ENCODE measurements at places on chromosomes 3 and 15.
A peak's percentile ranks its signal among the peaks of the same experiment; 100 is the strongest.

DNA sequence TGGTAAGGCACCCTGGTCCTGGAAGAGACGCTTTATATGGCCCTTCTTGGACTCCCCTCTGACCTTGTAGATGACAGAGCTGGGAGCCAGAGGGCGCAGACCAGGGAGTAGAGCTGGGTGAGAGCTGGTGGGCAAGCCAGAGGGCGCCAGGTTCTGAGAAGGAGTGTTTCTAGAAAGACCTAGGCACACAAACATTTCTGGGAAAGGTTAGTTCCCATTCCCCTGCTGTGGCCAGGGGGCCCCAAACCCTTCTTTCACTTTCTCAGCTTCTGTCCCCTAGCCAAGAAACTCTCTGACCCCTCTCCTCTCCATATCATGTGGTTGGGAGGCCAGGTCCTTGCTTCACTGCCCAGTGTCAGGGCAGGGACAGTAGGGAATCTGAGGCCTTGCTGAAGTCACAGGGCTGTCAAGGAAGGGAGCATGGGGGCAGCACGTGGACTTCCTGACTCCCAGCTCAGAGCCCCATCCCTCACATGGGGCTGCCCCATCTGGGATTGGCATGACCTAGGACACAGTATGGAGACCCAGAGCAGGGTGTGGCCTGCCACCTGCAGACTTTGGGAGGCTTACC is 3.6 kb downstream of the HEMK1 start:
- DNase-seq, result no peak

GRCh38 chr3:155742349-155742965 is 2.4 kb downstream of the PLCH1 start:
- DNase-seq, result no peak

- DNase-seq, result no peak
These were observed 263.9 kb upstream of the C2CD4B start for GRCh38 chr15:62428851-62429598.

GRCh38 chr15:32113224-32113623 is 82.9 kb downstream of the CHRNA7 start:
- no peak for DNase-seq

- no peak for DNase-seq
These were observed 10.1 kb downstream of the CCNB2 start for GRCh38 chr15:59115047-59115446.

GRCh38 chr3:187063286-187064121 is 75.8 kb downstream of the RPL39L start:
- DNase-seq, result no peak

GRCh38 chr3:54891540-54891897 is 36.3 kb downstream of the LRTM1 start:
- DNase-seq, result peak; percentile 73

GRCh38 chr3:195388380-195388779 is 54.4 kb downstream of the ACAP2 start:
- DNase-seq, result no peak

DNA sequence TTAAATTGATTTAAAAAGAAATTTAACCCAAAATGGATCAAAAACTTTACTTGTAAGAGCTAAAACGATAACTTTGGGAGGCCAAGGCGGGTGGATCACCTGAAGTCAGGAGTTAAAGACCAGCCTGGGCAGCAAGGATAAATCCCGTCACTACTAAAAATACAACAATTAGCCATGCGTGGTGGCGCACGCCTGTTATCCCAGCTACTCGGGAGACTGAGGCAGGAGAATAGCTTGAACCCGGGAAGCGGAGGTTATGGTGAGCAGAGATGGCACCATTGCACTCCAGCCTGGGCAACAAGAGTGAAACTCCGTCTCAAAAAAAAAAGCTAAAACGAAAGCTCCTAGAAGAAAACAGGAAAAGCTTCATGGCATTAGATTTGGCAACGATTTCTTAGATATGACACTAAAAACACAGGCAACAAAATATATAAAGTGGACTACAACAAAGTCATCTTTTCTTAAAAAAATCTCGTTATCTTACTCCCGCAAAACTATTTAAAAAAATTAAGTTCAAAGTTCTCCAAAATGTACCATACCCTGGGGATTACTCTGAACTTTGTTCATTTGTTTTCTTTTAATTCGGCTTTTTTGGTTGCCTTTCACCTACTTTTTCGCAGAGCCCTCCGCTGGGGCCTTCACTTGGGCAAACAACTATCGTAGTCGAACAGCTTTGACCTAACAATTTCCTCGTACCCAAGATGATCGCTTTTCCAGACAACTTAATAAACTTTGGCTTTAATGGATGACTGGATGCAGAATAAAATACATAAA is 2.9 kb downstream of the HDDC3 start:
- no peak for DNase-seq

- DNase-seq, result no peak
These were observed 152.0 kb downstream of the EPHA6 start for GRCh38 chr3:96966181-96966929.

GRCh38 chr3:128322030-128323022 is 144.4 kb downstream of the DNAJB8 start:
- DNase-seq, result peak; percentile 51

- peak; percentile 61 for DNase-seq
These were observed 256.2 kb downstream of the ZNF621 start for GRCh38 chr3:40780925-40781406.

DNA sequence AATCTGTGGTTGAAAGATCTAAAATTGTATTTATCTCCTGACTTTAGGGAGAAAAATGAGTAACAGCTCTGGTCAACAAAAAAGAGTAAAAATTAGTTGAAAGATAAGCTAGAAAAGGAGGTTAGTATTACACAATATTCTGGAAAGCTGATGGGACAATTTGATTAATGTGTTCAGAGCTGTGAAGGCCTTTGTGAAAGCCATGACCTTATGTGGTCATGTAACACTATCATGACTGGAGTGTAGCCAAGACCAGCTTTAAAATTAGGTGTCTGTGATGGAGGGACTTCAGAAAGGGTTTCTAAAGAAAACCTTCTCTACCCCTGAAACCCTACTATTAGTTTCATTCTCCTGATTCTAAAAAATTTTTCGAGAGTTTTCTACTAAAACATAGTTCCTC is 127.2 kb downstream of the NFKBIZ start:
- peak; percentile 23 for DNase-seq

- no peak for DNase-seq
These were observed 70.4 kb downstream of the CHDH start for GRCh38 chr3:53775834-53776251.

GRCh38 chr3:138140940-138141339 is 8.8 kb upstream of the A4GNT start:
- no peak for DNase-seq

DNA sequence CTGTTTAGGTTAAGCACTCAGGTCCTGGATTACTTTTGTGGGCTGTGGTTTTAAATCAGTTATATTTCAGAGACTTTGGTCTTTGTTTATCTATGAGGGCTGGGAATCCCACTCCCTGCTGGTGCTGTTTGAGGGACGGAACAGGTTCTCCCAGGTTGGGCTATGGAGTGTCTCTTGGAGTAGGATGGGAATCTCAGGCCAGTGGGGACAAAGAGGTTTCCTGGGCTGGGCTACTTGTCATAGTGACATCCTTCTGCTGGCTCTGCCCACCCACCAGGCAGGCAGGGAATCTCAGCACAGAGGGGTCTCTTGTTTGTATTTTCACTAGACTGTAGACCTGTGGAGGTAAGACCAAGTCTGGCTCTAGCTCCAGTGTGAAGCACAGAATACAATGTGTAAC is 47.2 kb upstream of the UBE3A start:
- no peak for DNase-seq

GRCh38 chr15:78223396-78224022 is 10.9 kb downstream of the ACSBG1 start:
- DNase-seq, result no peak

GRCh38 chr15:77839456-77839855 is 206.7 kb upstream of the LINGO1 start:
- DNase-seq, result no peak

GRCh38 chr3:186102687-186103086 is 6.2 kb downstream of the ETV5 start:
- DNase-seq, result no peak

- DNase-seq, result no peak
These were observed 919 bp downstream of the IDH2 start for GRCh38 chr15:90101130-90101968.

DNA sequence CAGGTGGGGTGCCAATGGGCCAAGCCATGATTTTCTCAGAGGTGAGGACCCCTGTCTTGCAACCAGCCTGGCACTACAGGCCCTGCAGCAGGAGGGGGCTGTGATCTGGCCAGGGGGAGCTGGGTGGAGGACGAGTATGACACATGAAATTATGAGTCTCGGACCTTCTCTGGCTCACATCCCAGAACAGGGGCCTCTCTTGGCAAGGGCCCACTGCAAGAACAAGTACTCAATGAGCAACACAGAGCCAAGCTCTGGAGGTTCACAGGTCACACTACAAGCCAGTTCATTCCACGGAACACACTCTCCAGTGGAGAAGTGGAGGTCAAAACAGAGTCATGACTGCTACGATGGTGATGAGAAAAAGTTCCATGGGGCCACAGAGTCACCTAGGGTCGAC is 28.3 kb downstream of the CCDC32 start:
- no peak for DNase-seq

DNA sequence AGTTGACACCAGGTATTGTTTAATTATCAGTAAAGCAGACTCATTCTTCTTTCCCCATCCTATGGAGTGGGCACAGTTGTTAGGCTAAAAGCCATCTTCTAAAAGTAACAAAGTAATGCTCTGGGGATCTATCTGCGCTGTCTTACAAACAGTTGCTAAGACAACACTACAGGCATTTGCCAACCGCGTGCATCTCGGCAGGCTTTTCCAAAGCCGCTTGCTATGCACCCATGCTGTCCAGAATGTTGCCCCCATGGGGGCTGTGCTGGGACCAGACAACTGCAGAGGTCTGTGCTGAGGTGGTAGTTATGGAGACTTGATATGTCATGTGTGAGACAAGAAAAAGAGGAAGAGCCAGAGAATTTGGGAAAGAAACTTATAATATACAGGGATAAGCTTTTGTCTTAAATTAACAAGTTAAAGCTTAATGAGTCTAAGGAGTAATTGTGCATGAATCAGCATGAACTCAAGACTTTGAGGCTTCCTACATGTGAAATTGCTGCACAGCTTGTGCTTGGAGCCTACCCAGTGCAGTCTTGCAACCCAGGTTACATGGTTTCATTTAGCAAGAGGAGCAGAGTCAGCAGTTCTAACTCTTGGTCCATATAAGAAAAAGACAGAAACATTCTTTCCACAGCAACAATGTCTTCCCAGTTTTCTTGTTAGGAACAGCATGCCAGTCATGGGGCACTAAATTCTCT is 38.9 kb upstream of the DCLK3 start:
- DNase-seq, result no peak

GRCh38 chr15:57704441-57704840 is 2.1 kb upstream of the POLR2M start:
- DNase-seq, result no peak

DNA sequence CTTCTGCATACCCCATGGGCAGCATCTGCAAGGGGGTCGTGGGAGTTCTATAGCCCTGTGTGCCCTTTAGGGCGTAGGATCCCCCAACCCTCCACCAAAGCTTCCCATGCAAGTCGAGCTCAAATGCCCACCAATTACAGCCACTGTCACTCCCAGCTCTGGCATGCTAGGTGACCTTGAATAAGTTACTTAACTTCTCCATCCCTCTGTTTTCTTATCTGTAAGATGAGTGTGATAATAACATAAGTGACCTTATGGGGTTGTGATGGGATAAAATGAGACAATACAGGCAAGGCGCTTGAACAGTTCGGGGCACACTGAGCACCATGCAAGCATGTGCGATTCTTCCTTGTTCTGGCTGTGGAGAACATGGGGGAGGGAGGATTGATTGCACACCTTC is 74.8 kb upstream of the POMGNT2 start:
- no peak for DNase-seq

DNA sequence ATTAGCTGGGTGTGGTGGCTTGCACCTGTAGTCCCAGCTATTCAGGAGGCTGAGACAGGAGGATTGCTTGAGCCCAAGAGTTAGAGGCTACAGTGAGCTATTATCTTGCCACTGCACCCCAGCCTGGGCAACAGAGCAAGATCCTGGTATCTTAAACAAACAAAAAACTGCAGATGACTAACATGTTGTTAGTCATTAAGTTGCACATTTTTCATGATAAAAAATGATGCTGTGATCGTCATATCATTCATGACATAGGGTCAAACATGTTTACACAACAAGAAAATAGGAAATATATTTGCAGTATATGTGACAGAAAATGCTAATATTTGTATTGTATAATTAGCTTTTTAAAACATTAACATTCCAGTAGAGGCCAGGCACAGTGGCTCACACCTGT is 20.2 kb upstream of the DAPK2 start:
- no peak for DNase-seq

DNA sequence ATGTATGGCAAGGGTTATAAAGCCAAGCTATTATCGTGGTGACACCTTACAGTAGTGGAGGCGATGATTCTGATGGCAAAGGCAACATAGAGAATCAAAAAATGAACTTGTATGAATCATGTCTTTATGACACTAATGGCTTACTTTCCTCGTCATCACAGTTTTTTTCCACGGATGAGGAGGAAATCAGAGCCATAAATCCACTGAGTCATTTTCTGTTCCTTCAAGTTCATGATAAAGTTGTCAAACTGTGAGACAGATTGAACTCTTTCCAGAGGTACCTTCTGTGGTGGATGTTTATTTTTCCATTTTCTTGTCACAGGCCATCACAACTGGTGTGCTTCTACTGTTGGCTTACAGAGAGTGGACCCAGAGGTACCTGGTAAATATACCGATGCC is 8.5 kb downstream of the TMEM212 start:
- no peak for DNase-seq

- DNase-seq, result no peak
These were observed 3.5 kb upstream of the MNS1 start for GRCh38 chr15:56468401-56468800.

- peak; percentile 34 for DNase-seq
These were observed 323.5 kb upstream of the ROPN1 start for GRCh38 chr3:124315215-124316033.

GRCh38 chr3:54374214-54374852 is 252.0 kb downstream of the CACNA2D3 start:
- DNase-seq, result no peak

DNA sequence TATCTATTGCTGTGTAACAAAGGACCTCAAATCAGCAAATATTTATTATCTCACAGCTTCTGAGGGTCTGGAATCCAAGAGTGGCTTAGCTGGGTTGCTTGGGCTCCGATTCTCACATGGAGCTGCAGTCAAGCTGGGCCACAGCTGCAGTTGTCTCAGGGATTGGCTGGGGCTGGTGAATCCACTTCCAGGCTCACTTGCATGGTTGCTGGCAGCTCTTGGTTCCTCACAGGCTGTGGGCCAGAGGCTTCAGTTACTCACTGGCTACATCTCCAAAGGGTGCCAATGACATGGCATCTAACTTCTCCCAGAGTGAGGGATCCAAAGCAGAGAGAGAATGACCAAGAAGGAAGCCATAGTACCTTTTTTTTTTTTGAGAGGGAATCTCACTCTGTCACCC is 13.9 kb upstream of the SYNM start:
- no peak for DNase-seq

GRCh38 chr3:5187920-5188418 is 462 bp downstream of the EDEM1 start:
- no peak for DNase-seq

- no peak for DNase-seq
These were observed 88.1 kb downstream of the DHX30 start for GRCh38 chr3:47890828-47891612.

GRCh38 chr3:197593046-197593380 is 37.2 kb upstream of the BDH1 start:
- DNase-seq, result no peak

All from COLO829 (cell line).